ENCODE measurements at places on chromosomes 3 and 15.
A peak's percentile ranks its signal among the peaks of the same experiment; 100 is the strongest.

- DNase-seq, result no peak
Observed at GRCh38 chr3:173395412-173396181, 1.9 kb upstream of the NLGN1 start.

- DNase-seq, result no peak
Observed at GRCh38 chr15:71892335-71892734, 82.0 kb downstream of the NR2E3 start.

- no peak for DNase-seq
Observed at GRCh38 chr3:128285967-128286321, 132.7 kb downstream of the EEFSEC start.

DNA sequence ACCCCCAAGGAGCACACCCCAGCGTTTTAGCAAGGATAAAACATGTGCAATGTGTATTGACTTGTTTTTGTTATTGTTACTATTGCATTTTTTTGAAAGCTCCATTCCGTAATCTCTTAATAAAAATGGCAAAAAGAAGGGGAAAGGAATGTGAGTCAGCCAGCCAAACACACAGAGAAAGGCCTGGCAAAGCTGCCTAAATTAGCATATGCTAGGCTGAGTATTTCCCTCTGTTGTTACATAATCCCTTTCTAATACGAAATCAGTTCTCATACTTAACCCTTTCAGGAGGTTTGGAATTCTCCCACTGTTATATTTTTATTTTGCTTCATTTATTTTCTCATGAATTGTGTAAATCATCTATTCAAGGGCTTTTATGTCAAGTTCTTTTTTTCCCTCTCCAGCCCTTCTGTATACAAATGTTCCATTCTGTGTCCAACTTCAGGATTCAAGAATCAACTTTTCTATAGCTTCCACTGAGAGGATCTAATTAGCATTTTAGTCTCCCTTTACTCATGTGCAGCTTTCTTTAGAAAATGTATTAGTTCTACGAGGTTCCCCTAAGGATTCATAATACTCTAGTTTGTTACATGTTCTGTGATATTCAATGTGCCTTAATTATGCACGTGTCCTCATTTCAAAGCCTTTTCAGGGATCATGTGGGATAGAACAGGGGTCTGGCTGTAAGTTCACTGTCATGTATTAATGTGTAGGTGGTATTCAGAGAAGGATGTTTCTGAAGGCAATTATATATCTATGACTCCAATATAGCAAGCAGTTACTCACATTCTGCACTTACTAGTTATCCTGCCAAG, 9.2 kb downstream of the CADM2 start:
- DNase-seq, result no peak

DNA sequence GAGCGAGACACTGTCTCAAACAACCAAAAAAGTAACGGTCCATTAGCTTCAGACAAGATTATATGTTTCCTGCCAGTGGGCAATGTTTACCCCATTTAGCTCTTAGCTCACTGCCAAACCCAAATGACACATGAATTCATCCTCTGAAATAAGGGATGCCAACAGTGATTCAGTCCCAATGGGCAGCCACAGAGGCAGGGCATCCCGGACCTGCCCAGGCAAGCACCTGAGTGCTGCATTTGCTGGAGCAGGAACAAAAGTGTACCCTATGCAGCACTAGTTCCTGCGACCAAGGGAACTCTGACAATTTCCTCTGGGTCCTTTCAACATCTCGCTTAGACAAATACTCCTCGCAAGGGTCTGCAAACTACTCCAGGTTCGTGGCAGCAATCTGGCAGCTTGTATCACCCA, 8.0 kb downstream of the IP6K2 start:
- no peak for DNase-seq

DNA sequence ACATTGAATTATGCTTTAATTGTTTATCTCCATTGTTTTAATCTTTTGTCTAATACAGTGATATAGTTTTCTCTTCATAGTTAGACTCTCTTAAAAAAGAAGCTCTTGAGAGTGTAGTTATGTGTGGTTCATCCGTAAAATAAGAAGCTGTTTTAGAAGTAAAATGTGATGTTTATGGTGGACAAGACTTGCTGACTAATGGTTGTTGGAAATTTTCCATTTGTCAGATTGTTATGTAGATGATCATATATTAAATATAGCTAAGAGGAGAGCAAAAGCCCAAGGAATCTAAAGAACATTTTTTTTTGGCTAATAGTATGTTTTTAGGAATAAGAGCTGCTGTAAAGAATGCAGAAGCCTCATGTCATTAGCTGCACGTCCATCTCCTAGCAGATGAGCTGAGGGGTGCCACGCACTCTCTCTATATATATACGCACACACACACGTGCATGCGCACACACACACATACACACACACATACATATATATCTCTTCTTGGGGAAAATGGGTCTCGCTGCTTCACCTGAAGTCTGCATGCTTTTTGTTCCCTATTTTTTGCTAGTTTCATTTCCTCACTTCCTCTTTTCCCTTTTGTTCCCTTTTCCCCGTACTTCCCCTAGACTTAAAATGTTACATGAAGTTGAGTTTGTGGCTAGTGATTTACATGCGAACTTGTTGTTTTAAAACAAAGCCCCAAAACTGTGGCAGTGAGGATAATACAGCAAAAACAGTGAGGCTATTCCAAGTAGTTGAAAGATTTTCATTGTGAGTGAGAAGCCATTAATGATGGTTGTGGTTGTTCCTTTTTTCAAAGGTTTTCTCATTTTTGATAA, 107.8 kb downstream of the MBNL1 start:
- DNase-seq, result peak; percentile 78

GRCh38 chr3:4580346-4581123, 87.4 kb downstream of the ITPR1 start:
- DNase-seq, result no peak

DNA sequence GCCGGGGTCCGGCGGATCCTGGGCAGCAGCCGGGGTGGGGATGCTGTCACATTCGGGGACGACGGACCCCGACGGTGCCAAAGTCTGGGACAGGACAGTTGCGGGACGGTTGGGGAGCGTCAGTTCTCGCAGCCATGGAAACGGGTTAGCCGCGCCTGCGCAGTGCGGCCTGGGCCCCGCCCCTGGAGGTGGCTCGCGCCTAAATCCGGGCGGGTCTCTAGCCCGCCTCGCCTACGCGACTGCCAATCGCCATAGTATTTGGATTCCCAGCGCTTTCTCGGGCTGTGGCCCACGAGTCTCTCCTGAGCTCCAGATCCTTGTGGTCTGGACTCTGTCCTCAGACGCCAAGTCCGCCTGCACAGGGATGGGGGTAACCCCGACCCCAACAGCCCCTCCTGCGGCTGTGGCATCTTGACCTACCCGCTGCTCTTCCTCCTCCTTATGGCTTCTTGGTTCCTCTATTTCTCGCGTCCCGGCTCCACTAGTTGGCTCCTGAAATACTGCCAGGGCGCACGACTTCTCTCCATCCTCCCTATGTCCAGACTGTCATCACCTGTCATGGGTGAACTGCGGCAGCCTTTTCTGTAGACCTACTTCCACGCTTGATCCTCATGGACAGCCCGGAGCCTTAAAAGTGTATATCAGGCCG, at the start of gene ZMYND10:
TSS of gene ZMYND10 (minus strand) at position 147 of the 649 bp plus-strand sequence. CDS start 153 bp downstream, outside the sequence.
- DNase-seq, result peak; percentile 76

- DNase-seq, result no peak
Observed at GRCh38 chr3:38647217-38647970, 2.1 kb downstream of the SCN5A start.

DNA sequence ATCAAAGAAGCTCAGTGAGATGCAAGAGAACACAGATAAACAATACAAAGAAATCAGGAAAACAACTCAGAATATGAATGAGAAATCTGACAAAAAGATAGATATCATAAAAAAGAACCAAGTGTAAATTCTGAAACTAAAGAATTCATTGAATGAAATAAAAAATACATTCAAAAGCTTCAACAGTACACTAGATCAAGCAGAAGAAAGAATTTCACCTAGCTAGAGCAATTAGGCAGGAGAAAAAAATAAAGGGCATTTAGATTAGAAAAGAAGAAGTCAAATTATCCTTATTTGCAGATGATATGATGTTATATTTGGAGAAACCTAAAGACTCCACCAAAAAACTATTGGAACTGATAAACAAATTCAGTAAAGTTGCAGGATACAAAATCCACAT, 19.4 kb upstream of the CX3CR1 start:
- no peak for DNase-seq

DNA sequence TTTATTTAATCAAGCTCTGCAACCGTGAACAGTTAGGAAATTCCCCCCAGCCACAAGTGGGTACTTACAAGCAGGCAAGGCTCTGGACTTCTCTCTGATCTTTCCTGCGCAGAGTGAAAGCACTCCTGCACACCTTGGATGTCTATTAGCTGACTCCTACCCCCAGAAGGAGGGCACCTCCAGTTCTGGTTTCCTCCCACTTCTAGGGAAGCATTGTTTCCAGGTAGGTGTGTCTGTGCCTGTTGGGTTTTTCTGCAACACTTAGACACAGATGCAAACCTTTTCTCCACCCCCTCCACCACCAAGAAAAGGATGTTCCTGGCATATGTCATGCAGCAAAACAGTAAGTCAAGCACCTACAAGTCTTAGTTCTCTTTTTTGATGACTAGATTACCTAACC, at the start of gene ZBED2:
TSS of gene ZBED2 (minus strand) at position 115 of the 400 bp plus-strand sequence. CDS start 1,145 bp downstream, outside the sequence.
- DNase-seq, result no peak

- no peak for DNase-seq
Observed at GRCh38 chr15:99452728-99453636, 112.8 kb upstream of the MEF2A start.

- DNase-seq, result no peak
Observed at GRCh38 chr3:108085810-108086350, 5.0 kb downstream of the CD47 start.

GRCh38 chr15:59221511-59222505, 15.2 kb downstream of the LDHAL6B start:
- DNase-seq, result no peak

GRCh38 chr15:70203981-70204560, 106.4 kb upstream of the TLE3 start:
- DNase-seq, result no peak

Measured in memory B cell (primary cell).